ENCODE measurements at places on chromosomes 7 and 10. TPM values are rescaled to one million over a fixed set of nuclear protein-coding genes. Genes with fewer than 3 reads are reported as not detected.

DNA sequence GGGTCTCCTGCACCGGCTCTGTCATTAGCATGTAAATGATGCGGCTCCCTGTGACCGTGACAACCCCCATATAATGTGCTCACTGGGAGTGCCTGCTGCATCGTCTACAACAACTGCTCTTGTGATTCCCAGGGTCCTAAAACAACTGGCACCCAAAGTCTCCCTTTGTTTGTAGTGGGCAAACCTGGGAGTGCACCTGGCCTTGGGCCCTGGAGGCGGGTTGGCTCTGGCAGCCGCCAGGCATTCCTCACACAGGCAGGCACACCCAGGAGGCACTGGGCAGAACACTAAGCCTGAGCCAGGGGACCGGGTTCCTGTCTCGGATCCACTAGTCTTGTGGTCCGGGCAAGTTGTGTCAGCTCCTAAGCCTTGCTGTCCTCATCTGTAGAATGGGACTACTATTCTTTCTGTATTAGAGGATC is 115.5 kb upstream of the GPR26 start:
- no peak for DNase-seq

- DNase-seq, result no peak
These were observed 289.0 kb downstream of the GLRX3 start for GRCh38 chr10:130425169-130425568.

Gene HOXA4
- 0.74 TPM for total RNA-seq

Gene ZNHIT1
- total RNA-seq, result 118 TPM

- DNase-seq, result peak; percentile 96
These were observed 78.9 kb downstream of the LRRC17 start for GRCh38 chr7:102991540-102992214.

GRCh38 chr7:100435401-100436304 is 644 bp downstream of the PPP1R35 start:
- no peak for DNase-seq

GRCh38 chr10:79127151-79127961 is 58.6 kb downstream of the ZMIZ1 start:
- peak; percentile 37 for DNase-seq

Gene CLDN3
- total RNA-seq, result 0.07 TPM

- no peak for DNase-seq
These were observed 15.9 kb downstream of the NT5C2 start for GRCh38 chr10:103177123-103177522.

DNA sequence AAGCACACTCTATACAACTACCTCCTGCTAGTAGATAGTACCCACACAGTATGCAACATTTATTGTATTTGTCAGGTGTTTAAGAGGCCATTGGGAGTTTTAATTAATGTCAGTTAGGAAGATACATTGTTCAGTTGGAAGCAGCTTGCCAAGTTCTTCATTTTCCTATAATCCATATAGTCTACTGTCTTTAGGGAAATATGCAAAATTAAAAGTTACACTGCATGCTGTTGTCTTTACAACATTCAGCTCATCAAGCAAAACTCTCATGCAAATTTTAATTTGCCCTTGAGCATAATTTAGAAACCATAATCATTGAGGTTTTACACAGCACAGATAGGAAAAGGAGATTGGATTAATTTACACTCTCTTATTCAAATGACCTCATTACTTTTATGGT is 17.4 kb downstream of the FOXP2 start:
- no peak for DNase-seq

Gene GLI3
- 3.8 TPM for total RNA-seq

- DNase-seq, result no peak
These were observed 92.3 kb upstream of the ZNF438 start for GRCh38 chr10:31123946-31124345.

- DNase-seq, result no peak
These were observed 18.6 kb upstream of the HSPA12A start for GRCh38 chr10:116760919-116761318.

DNA sequence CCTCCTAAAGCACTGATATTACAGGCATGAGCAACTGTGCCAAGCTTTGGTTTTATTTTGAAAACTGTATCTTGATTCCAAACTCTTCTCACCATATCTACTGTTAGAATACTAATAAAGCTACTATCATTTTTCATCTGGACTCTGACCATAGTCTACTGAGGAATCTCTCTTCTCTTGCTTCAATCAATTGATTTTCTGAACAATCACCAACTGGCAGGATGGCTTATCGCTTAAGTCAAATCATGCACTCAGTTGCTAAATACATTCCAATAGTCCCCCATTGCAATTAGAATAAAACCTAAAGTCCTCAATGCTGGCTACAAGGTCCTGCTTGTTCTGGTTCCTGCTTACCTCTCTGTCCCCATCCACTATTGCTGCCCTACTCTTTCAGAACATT is 2.3 kb upstream of the APBB1IP start:
- no peak for DNase-seq

DNA sequence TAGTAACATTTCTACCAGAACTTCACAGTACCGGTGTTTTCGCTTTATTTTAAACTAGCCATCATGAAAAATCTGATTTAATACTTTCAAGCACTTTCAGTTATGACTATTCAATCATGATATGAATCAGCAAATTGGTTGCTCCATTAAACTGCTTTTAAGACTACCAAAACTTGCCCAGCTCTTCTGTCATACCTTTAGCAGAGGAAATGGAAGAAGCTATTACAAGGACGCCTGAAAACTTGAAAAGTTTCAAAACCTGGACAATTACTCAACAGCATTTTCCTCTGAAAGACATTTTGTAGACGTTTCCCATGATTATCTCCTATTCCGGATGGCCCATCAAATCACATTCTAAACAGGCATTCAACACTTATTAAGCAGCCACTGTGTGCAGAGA is 2.0 kb downstream of the JAZF1 start:
- no peak for DNase-seq

Gene TBX20
- total RNA-seq, result 5.9 TPM

GRCh38 chr7:45937301-45937700 is 16.2 kb upstream of the IGFBP3 start:
- DNase-seq, result no peak

Gene METTL2B
- 42.7 TPM for total RNA-seq

Gene TAS2R16
- total RNA-seq, result not detected

- DNase-seq, result no peak
These were observed 21.9 kb upstream of the KCNK18 start for GRCh38 chr10:117175215-117175900.

Gene GNA12
- 20.4 TPM for total RNA-seq

Gene CAV1
- total RNA-seq, result 1,552 TPM

Gene PDLIM1
- 46.5 TPM for total RNA-seq

- no peak for DNase-seq
These were observed 19.5 kb downstream of the PRF1 start for GRCh38 chr10:70582793-70583668.

Gene SPDYE5
- total RNA-seq, result not detected

DNA sequence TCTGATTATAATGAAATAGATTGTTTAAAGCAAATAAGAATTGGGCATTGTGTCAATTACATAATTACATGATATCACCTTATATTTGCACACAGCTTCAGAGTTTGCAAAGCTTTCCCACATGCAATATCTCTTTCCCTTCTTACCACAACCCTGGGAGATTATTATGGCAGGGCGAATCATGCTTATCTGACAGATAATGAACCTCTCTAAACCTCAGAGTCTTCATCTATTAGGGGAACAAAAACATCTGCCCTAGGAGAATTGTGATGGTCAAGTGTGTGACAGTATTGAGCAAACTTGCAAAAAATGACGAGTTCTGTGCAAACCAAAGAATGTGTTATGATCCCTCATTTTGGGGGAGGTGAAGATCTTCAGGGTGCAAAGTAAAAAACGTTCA is 90.0 kb downstream of the MYOF start:
- DNase-seq, result no peak

Gene RASA4
- 2.5 TPM for total RNA-seq

Gene HOXA10
- total RNA-seq, result 0.14 TPM

DNA sequence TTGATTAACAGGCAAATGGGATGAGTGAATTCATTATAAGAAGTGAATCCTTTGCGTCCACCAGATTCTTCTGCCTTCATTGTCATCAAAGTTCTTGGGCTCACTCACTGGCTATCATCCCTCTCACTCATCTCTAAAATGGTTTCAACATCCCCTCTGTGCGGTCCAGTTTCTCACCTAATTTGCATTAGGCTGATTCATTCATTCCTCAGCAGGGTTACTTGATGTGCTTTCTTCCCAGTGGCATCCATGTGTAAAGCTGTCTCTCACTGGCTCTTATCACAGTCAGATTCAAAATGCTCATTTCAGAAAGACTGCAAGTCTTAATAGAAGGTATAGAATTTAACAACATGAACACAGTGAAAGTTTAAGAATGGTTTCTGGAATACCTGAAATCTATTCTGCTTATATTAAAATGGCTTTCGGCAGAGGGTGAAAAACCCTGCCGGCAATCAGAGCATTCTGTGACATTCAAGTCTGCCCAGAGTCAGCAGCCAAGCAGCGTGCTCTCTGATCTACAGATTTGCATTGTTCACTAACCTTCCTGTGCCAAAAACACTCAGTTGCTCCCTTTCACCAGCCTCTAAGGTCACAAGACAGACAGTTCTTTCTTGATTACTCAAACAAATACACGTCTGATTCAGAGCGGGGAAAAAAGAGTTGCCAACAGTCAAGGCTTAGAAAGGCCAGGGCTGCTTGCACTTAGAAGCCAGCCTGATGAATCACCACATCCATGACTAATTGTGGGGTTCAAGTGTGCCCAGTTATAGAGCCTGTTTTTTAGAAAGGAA is 106.7 kb downstream of the TES start:
- peak; percentile 100 for DNase-seq

- peak; percentile 24 for DNase-seq
These were observed at the start of gene AGK for GRCh38 chr7:141551094-141551781. TSS of gene AGK (plus strand) at chr7:141551410. CDS start at chr7:141555467, 4,057 bp downstream.

DNA sequence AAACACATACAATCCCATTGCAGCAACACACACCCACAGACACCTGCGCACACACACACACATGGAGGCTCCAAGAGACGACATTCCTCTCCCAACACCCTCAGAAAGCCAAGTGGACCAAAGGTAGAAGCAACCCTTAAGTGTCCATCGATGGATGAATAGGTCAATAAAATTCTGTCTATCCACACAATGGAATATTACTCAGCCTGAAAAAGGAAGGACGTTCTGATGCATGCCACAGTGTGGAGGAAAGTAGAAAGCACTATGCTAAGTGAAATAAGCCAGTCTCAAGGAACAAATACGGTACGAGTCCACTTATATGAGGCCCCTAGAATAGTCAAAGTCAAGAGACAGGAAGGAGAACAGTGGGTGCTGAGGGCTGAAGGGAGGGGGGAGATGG is 174.4 kb downstream of the GRID1 start:
- no peak for DNase-seq

Gene PLCE1
- 0.04 TPM for total RNA-seq

Gene PAOX
- total RNA-seq, result 5.8 TPM

GRCh38 chr7:54825368-54825767 is 66.4 kb upstream of the SEC61G start:
- no peak for DNase-seq

Gene ENO4
- total RNA-seq, result 0.07 TPM

Gene STX1A
- total RNA-seq, result 21.8 TPM

Gene FOXI2
- total RNA-seq, result not detected

Gene AGAP5
- total RNA-seq, result 1.8 TPM

GRCh38 chr7:142196066-142196840 is 61.6 kb downstream of the PRSS58 start:
- DNase-seq, result no peak

Gene CACNB2
- total RNA-seq, result not detected

Gene SPDYE17
- not detected for total RNA-seq

Gene RET
- total RNA-seq, result 0.07 TPM

Gene KLLN
- total RNA-seq, result 0.25 TPM

GRCh38 chr10:8049045-8049864 is 5.2 kb upstream of the GATA3 start:
- DNase-seq, result no peak

Gene SEMA4G
- 0.60 TPM for total RNA-seq

DNA sequence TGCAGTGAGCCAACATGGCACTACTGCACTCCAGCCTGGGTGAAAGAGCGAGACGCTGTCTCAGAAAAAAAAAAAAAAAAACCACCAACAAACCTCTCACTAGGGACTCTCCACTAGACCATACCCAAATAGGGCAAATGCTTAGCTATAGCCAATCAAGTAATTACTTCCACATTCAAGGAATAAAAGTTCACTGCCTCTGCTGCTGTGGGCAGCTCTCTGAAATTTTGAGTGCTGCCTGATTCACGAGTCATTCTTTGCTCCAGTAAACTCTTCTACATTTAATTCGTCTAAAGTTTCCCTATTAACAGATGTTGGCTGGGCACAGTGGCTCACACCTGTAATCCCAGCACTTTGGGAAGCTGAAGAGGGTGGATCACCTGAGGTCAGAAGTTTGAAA is 4.7 kb upstream of the NRBF2 start:
- no peak for DNase-seq

- DNase-seq, result no peak
These were observed 108.8 kb downstream of the GLRX3 start for GRCh38 chr10:130244928-130245495.

Gene NUDT5
- 86.5 TPM for total RNA-seq

- DNase-seq, result no peak
These were observed 362.7 kb downstream of the GLRX3 start for GRCh38 chr10:130498934-130499333.

DNA sequence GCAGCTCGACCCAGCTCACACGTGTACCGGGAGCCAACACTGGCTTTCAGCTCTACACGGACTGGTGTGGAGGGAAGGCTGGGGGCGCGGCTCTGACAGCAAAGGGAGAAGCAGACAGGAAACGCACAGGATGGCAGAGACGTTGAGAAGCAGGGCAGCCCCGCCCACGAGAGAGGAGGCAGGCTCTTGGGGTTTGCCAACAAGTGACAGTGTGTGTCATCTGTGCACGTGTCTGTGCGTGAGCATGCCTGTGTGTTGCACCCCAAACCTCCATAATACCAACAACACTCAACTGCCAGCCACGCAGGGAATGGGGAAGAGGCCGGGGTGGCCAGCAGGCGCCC is 64.4 kb upstream of the PDGFA start:
- no peak for DNase-seq

Gene CRYGN
- total RNA-seq, result not detected

Gene SLC13A4
- total RNA-seq, result not detected

DNA sequence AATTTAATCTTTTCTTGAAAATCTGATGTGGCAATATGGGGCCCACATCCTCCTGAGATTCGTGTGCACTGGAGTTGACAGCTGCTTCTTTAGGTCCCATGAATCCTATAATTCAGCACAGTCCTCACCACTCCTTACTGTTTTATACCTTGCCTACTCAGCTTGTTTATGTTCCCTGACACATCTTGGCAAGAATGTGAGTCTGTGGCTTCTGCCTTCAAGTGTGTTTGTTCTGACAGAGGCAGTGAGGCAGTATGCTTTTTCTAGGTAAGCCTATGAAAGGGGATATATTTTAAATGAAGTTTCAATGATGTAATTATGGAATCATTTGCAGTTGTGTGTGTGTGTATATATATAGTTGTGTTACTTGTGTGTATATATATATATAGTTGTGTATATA is 106.4 kb downstream of the AMPH start:
- no peak for DNase-seq

Data from pulmonary artery endothelial cell (primary cell).